ENCODE measurements at places on chromosomes 2 and 18. TPM values are rescaled to one million over a fixed set of nuclear protein-coding genes. Genes with fewer than 3 reads are reported as not detected.

CAPN13 gene
- total RNA-seq, result not detected

PDCD1 gene
- total RNA-seq, result 34.3 TPM

- H3K27ac ChIP-seq, result no peak overlapping the region
- H3K27me3 ChIP-seq, result peaks cover 43% of the 10 kb centered on the region
- H3K4me3 ChIP-seq, result no peak overlapping the region
- peaks cover 22% of the 10 kb centered on the region for H3K4me1 ChIP-seq
Observed at GRCh38 chr18:49562481-49563129, 748 bp downstream of the LIPG start.

GRCh38 chr2:24115057-24115456 is 8.1 kb downstream of the PFN4 start:
- H3K27me3 ChIP-seq, result no peaks in the 10 kb centered on the region
- H3K4me3 ChIP-seq, result no peak overlapping the region
- no peaks in the 10 kb centered on the region for H3K4me1 ChIP-seq

All from CD8-positive, alpha-beta memory T cell (primary cell).